ENCODE measurements at places on chromosomes 13 and 19. TPM values are rescaled to one million over a fixed set of nuclear protein-coding genes. Genes with fewer than 3 reads are reported as not detected.

GRCh38 chr13:38309397-38309796, 40.3 kb upstream of the UFM1 start:
- no peak for DNase-seq

DNA sequence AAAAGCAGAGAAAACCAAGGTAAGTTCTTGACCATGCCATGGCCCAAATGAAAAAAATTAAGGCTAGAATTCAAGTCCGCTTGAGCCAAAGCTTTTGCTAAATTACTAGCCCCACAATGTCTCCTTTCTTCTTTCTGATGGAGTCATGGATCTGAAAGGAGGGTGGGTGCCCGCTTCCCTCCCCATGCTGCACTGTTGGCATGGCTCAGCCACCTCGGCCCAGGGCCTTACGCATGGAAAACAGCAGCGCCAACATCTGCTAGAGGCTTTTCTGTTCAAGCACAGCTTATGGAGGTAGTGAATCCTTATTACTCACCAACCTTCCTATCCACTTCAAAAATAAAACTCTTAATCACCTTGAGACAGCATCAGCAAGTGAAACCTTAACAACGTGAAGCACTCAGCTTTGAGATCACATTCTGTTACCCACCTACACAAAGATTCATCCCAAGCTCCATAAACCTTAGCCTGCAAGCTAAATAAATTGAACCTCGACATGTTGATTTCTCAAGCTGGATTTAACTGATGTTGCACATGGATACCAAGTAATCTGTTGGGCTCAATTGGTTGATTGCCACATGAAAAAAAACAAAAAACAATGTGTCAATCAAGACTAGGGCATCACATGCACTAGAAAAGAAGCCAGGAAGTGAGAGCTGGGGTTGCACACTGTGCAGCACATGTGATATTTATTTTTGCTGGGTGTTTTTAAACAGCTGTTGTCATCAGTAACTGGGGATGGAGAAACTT, 43.4 kb downstream of the TPT1 start:
- peak; percentile 16 for DNase-seq

- no peak for DNase-seq
Measured at GRCh38 chr13:81207636-81208035, 866.7 kb upstream of the SPRY2 start.

DNA sequence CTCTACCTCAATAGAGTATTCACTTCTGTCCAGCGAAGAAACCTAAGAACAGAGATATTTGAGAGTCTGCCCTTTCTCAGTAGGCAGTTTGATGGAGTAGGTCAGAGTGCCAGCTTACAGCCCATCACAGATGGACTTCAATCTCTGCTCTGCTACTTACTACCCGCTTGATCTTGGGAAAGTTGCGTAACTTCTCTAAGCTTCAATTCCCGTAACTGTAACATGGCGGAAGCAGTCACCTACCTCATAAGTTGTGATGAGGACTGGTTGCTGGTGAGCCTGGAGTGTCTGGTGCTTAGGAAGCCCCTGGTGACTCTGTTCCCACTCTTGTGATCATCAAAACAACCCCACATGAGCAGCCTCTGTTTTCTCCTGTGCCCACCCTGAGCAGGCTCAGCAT, 31.0 kb downstream of the AMER2 start:
- DNase-seq, result no peak

- no peak for DNase-seq
Measured at GRCh38 chr13:40261947-40262346, 404.5 kb downstream of the FOXO1 start.

DNA sequence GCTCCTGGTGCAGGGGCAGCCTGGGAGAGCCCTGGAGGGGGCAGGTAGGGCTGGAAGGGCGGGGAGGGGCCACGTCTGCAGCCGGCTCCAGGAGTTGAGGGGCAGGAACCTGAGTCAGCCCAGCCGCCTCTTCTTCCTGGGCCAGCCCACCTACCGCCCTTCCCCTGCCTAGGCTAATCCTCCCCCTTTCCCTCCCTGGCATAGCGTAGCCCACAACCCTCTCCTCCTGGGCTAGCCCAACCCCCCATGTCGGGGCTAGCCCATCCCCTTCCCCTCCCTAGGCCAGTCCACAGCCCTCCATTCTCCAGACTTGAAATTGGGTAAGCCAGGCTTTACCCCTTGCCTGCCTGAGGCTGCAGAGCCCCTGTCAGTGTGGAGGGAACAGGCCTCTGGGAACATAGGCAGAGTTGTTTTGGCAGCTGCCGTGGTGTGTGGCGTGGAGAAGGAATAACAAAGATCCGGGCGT, 20.6 kb upstream of the WDR18 start:
- DNase-seq, result no peak

DNA sequence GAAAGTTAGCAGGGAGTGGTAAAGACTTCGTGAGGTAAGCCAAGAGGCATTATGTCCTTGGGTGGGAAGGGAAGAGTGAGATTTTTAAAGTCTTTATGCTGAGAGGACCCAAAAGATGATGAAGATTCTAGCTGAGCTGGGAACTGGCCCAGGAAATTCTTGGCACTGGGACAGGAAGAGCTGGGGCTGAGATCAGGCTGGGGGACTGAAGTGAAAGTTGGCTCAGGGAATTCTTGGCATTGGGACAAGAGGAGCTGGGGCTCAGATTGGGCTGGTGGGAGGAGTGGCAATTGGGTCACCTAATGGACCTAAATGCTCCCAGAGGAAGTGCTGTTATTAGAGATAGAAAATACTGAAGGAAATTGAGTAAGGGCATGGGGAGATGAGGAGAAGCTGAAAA, 8.8 kb downstream of the SCEL start:
- no peak for DNase-seq

GRCh38 chr19:49342291-49342721, 7.1 kb downstream of the CD37 start:
- DNase-seq, result no peak

DNA sequence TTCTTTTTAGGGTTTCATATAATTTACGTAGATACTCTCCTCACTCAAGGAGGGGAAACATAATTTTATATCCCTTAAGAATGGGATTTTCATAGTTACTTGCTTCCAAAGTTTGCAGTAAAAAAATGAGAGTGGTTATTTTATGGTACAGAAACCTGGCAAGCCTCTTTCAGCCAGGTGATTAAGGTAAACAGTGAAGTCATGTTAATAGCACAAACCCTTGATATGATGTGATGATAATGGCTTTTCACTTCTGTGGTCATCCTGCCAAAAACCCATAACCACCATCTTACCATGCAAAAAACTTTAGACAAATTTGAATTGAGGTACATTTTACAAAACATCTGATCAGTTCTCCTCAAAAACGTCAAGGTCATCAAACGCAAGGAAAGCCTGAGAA, 517.8 kb downstream of the SLITRK5 start:
- DNase-seq, result no peak

DNA sequence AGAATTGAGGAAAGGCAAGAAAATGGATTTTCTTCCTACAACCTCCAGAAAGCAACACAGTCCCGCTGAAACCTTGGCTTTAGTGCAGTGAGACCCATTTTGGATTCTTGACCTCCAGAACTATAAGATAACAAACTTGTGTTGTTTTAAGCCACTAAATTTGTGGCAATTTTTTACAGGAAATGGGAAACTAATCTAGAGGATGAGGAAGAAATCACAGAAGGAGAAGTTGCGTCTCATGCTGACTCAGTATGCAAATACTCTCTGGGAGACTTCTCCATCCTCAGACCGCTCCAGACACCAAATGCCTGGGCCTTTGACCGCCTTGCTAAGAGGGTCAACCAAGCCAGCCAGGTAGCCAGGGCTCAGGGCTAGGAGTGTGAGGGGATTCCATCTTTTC, 13.1 kb upstream of the CEACAM16 start:
- no peak for DNase-seq

DNA sequence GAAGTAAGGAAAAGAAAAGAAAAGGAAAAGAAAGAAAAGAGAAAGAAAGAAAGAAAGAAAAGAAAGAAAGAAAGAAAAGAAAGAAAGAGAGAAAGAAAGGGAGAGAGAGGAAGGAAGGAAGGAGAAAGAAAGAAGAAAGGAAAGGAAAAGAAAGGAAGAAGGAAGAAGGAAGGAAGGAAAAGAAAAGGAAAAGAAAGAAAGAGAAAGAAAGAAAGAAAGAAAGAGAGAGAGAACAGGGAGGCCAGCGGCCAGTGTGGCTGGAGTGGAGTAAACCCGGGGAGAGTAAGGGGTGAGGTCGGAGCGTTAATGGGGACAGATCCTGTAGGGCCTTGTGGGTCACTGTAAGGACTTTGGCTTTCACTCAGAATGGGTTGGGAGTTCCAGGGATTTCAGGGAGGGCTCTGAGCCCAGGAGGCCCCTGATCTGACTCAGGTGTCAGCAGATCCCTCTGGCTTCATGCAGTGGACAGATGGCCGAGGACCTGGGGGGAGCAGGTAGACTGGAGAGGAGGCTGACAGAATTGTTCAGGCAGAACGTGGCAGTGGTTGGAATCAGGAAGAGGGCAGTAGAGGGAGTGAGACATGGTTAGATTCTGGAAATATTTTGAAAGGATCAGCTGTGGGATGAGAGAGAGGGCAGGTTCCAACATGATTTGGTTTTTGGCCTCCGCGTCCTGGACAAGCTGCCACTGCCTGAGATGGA, 19.8 kb upstream of the FXYD3 start:
- no peak for DNase-seq

- no peak for DNase-seq
Measured at GRCh38 chr19:19040417-19040816, 7.0 kb downstream of the ARMC6 start.

- DNase-seq, result no peak
Measured at GRCh38 chr19:4502282-4503131, 15.8 kb downstream of the PLIN4 start.

KIR2DL4 gene
- total RNA-seq, result not detected

ZNF441 gene
- 3.6 TPM for total RNA-seq

KLK12 gene
- total RNA-seq, result not detected

SHD gene
- total RNA-seq, result not detected

MEIOSIN gene
- not detected for total RNA-seq

Measured in activated CD8-positive, alpha-beta T cell treated with anti-CD3 and anti-CD28 coated beads for 36 hours (primary cell).